ENCODE measurements at places on chromosomes 5 and 9.
A peak's percentile ranks its signal among the peaks of the same experiment; 100 is the strongest.

DNA sequence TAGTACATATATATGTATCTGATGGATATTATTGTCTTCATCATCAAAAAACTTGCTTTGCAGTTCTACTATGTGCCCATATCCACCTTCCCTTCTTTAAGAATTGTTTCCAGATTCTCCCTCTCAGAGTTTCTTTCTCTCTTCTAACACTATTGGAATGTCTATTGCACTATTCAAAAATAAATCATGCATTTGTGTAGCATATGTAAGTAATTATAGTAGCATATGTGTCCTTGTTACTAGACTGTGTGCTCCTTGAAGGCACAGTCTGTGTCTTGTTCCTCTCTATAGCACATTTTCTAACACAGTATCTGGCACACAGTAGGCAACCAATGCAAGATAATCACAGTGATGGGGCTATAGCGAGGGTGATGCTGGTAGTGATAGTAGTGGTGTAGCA lies 43.4 kb upstream of the TRIM32 start:
- DNase-seq = no peak

DNA sequence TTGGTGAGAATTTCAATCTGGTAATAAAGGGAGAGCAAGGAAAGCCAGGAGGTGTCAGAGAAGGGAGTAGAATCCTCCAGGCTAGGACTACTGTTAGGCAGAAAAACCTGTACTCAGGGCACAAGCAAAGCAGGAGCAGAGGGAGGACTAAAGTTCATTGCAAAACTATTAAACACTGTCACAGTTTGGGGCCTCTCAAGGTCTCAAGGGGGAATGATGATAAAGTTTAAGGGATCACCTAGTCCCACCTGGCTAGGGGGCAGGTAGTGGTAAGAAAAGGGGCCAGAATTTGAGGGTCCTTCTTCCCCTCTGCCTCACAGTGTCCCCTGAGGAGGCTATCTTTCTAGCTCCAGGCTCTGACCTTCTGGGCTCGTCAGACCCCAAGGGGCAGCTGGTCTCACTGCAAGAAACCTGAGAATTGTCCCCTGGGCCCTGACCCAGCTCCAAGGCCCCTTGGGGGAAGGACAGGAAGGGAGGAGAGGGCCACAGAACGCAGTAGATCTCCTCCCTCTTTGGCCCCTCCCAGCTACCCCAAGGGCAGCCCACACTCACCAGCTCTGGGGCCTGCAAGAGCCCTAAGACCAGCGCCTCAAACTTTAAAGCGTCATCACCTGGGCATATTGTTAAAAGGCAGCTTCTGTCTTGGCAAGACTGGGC lies 974 bp downstream of the CCDC69 start:
- no peak for DNase-seq

GRCh38 chr9:2967766-2968165 lies 123.9 kb upstream of the PUM3 start:
- no peak for DNase-seq

- no peak for DNase-seq
Measured at GRCh38 chr9:127816362-127816725, 13.7 kb downstream of the FPGS start.

- no peak for DNase-seq
Measured at GRCh38 chr9:82154573-82154972, 166.0 kb downstream of the SPATA31D1 start.

GRCh38 chr5:176676361-176676824 lies 29.1 kb downstream of the TSPAN17 start:
- DNase-seq = no peak

- DNase-seq = no peak
Measured at GRCh38 chr5:174807471-174807870, 83.1 kb downstream of the MSX2 start.

- no peak for DNase-seq
Measured at GRCh38 chr9:107620236-107620635, 130.7 kb upstream of the KLF4 start.

DNA sequence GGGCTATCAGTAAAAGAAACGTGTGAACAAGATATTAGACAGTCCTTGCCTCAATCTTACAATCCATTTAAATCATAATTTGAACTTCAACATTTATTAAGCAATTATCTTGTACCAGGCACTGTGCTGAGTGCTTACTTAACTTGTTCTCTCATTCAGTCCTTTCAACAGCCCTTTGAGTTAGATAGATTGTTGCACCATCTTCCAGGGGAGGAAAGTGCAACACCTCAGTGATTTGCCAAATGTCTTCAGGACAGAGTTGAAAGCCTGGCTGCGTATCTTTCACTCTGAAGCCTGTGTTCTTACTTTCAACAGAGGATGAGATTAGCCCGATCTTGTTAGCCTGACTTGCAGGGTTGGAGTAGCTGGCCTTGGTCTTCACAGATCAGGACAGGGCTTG lies 34.2 kb upstream of the SUB1 start:
- DNase-seq = no peak

DNA sequence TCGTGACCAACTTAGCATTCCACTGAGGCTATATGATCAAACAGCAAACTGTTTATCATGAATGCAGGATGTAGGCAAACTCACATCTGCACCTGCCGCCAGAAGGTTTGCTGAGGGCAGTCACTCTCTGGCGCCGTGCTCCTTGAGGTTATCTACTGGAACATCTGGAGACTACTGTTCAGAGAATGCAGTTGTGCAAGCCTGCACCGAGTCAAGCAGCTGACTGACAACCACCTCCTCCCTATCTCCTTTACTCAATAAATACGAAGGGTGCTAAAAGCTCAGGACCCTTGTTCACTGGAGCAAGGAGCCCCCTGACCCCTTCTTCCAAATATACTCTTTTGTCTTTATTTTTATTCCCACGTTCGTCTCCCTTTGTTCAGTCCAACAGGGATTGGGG lies 27.1 kb downstream of the CCDC125 start:
- no peak for DNase-seq

DNA sequence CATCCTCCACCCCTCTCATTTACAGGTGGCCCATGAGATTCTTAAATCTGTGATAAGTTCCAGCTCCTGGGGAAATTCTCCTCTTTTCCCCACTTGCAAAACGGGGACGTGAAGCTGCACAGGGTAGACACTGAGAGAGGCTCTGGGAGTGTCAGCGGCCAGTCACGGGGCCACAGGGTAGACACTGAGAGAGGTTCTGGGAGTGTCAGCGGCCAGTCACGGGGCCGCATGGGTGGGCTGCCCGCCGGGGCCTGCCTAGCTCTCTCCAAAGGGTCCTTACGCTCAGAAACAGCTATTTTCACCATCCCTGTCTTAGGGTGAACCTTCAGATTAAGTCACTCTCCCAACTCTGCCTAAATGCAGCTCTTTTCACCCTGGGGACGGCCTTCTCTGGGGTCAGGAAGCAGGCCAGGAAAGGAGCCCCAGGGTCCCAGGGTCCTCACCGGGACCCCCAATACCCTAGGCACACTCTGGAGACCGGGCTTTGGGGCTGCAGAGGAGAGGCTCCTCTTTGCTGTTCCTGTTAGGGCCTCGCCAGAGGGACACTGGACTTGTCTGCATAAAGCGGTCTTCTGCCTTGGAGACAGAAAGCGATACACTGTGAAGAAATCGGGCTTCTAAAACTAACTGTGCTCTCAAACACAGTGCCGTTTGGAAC lies 1.5 kb downstream of the FAM78A start:
- DNase-seq = no peak

GRCh38 chr5:14593326-14594021 lies 11.9 kb downstream of the OTULINL start:
- no peak for DNase-seq

DNA sequence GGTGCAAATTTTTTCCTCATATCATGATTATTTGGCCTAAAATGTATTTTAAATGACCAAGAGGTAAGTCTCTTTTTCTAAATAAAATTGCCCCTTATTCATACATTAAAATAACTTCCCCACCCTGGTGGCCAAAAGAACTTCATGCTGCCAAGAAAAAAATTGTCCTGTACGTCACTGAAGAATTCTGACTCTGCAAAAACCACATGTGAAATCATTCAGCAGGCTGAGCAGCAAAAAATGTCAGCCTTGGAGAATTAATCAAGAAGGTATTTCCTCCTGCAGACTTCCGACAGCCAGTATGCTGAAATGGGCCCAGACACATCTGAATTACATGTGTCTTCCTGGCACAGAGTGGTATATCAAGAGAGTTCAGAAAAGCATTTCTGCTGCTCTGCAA lies 94.6 kb upstream of the HMHB1 start:
- DNase-seq = no peak

DNA sequence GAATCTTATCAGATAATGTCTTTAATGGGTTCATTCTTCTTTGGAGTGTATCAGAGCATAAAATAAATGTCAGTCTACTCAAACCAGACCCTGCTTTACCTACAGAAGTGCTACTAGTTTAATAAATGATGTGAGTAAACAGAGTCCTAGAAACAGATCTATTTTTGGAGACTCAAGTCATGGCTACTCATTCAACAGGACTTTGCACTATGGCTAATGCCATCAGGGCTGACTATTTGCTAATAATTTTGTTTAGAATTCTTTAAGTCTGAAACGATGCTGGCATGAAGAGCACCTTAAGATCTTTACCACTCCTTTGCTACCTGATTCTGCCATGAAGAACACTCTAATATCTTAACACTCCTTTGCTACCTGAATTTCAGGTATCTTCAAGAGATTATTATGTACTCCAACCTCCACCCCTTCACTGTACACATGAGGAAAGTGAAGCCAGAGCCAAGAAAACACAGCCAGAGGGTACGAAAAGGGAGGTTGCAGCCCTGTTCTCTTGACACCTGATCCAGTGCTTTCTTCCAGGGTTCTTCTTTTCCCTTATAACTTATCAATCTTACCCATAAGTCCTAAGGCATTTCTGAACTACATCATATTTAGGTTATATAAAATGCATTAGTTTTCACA lies 62.4 kb downstream of the ZNF608 start:
- DNase-seq = no peak

GRCh38 chr5:107830750-107831149 lies 160.0 kb upstream of the EFNA5 start:
- no peak for DNase-seq

- no peak for DNase-seq
Measured at GRCh38 chr5:121962958-121963357, 1.2 kb downstream of the SRFBP1 start.

GRCh38 chr9:137406876-137407589 lies 15.9 kb downstream of the EXD3 start:
- DNase-seq = peak; percentile 20

- DNase-seq = peak; percentile 53
Measured at GRCh38 chr5:32173267-32174010, 680 bp downstream of the GOLPH3 start.

DNA sequence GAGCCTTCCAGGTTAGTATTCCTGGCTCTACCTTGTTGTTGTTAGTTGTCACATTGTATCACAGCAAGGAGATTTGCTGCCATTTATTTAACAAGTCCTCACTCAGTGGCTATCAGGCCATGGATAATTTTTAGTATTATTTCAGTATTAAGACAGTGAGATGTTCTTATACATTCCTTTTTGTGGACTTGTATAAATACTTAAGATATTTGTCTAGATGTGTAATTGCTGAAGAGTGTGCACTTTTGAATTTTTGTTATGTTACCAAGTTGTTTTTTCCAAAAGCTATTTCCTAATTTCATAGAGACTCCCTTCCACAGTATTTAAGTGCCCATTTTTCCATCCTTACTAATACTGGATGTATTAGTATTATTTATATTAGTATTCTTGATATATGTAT lies 22.0 kb downstream of the SLC36A1 start:
- no peak for DNase-seq

DNA sequence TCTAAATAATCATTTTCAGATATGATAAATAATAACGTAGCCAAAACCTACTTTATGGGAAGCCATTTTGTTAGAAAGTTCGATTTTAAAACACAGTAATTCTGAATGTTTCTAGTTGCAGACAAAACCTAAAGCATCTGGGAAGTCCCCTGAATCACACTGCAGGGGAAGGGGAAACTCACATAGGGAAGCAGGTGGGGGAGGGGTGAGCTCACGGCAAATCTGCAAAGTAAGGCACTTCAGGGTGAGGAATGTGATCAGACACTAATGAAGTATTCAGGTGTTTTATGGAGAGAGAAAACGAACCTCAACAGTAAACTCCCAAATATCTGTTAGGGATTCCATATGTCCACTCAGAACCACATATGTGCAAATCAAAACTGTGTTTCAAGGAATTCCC lies 70.7 kb downstream of the EPB41L4A start:
- no peak for DNase-seq

- no peak for DNase-seq
Measured at GRCh38 chr5:91162534-91163381, 220.4 kb downstream of the ARRDC3 start.

DNA sequence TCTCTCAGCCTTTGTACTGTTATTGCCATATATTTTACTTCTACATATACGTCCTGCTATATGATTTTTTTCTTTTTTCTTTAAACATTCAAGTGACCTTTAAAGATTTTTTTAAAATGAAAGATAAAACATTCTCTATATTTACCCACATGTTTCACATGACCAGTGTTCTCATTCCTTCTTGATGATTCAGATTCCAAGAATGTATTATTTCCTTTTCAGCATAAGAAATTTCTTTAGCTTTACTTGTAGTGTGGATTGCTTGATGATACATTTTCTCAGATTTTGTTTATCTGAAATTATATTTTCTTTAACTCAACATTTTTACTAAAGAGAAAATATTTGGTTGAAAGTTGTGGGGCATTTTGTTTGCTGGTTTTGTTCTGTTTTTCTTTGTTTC lies 792.1 kb downstream of the BRINP1 start:
- no peak for DNase-seq

GRCh38 chr9:1982074-1982473 lies 33.1 kb upstream of the SMARCA2 start:
- no peak for DNase-seq

DNA sequence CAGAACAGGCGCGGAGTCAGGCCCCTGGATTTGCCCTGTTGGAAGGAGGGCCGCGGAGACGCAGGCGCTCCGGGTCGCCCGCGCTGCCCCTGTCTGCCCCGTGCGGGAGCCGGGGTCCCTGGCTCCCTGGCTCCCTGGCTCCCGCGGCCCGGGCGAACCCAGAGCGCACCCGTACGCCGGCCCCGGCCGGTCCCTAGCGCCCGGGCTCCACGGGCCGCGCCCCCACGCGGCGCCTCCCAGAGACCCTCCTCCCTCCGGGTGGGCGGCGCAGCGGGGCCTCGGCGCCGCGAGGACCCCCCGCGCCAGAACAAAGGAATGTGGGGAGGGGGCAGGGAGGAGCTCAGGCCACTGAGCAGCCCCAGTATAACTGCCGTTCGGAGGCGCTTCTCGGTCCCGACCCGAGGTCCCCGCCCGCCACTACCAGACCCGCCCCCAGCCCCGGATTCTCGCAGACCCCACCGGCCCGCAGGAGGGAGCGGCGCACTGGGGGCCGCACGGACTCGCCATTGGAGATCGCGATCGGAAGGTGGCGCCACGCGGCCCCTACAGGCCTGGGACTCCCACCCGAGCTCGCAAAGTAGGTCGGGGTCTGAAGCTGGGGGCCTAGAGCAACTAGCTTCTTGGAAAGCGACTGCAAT lies 2.4 kb downstream of the NFIL3 start:
- no peak for DNase-seq

- no peak for DNase-seq
Measured at GRCh38 chr5:143456952-143457547, 53.6 kb upstream of the NR3C1 start.

- no peak for DNase-seq
Measured at GRCh38 chr5:89932771-89933181, 476.8 kb downstream of the CETN3 start.

- no peak for DNase-seq
Measured at GRCh38 chr5:173042763-173043107, 13.4 kb upstream of the CREBRF start.

- no peak for DNase-seq
Measured at GRCh38 chr5:33267801-33268200, 173.0 kb upstream of the TARS1 start.
